ENCODE measurements at places on chromosomes 6 and 20.

DNA sequence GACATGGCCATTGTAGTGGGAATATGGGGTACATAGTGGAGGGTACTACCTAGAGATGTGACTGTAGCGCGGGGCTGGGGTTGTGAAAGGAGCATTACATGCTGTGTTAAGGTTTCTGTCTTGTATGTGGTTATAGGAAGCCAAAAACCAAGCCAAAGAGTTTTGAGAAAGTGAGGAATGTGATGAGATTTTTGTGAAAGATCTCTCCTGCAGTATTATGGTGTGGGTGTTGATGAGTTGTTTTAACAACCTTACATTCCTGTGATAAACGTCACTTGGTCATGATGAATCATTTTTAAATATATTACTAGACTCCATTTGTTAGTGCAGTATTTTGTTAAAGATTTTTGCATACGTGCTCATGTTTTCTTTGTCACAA is 48.9 kb downstream of the ZFAND3 start:
- DNase-seq = no peak

GRCh38 chr6:67535946-67536345 is 1099.1 kb upstream of the ADGRB3 start:
- no peak for DNase-seq

- DNase-seq = no peak
Observed at GRCh38 chr6:161318456-161318855, 44.6 kb upstream of the AGPAT4 start.

DNA sequence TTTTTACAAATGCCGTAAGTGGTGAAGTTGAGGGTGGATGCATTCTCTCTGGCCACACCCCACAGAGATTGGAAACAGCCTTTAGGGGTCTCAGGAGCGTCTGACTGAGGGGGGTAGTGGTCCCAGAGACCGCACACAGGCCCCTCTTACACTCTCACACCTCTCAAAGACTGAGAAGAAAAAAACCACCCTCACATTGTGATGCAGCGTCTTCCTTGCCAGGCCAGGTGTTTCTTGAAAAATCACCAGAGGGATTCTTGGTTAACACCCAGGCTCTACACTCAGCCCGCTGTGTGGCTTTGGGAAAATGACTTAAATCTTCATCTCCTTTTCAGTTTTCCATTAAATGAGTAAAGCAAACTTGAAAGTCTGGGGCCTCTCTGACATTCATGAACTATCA is 115.8 kb upstream of the SPTLC3 start:
- DNase-seq = no peak

DNA sequence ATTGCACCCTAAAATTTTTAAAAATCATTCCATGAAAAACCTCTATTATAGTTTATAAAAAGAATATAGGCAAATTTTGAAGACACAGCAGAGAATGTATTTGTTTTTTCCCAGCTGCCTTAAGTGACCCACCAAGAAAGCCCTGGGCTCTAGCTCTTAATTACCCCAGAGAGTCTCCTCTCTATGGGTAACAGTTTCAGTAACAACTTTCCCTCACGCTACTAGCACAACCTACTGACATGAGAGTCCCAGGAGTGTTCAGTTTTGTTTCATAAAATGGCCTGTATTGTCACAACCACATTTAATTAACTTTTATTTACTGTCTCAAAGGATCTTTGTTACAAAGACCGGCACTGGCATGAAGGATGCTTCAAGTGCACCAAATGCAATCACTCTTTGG is 41.5 kb downstream of the FHL5 start:
- DNase-seq = peak; percentile 87

DNA sequence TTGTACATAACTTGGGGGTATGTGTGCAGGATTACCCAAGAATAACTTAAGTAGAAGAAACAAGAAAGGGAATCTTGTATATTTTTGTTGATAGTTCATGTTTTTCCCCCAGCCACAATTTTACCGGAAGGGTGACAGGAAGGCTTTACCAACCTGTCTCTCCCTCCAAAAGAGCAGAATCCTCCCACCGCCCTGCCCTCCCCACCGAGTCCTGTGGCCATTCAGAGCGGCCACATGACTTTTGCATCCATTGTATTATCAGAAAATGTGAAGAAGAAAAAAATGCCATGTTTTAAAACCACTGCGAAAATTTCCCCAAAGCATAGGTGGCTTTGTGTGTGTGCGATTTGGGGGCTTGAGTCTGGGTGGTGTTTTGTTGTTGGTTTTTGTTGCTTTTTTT is 22.0 kb downstream of the PRDM1 start:
- no peak for DNase-seq

DNA sequence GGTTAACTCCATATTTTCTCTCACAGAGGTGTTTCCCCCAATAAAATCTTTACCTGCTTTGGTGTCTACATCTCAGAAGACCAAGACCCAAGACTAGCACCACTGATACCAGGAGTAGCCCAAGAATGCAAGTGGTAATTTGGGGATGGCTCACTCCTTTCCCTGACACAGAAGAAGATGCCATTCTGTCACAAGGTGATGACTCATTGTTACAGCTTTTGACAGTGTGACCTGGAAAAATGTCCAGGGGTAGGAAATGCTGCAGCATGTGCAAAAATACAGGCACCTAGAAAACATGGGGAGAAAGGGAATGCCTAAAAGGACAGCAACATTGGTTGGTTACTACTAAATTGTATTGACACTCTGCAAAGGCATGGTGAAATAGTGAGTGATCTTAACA is 254.0 kb upstream of the GJE1 start:
- no peak for DNase-seq

DNA sequence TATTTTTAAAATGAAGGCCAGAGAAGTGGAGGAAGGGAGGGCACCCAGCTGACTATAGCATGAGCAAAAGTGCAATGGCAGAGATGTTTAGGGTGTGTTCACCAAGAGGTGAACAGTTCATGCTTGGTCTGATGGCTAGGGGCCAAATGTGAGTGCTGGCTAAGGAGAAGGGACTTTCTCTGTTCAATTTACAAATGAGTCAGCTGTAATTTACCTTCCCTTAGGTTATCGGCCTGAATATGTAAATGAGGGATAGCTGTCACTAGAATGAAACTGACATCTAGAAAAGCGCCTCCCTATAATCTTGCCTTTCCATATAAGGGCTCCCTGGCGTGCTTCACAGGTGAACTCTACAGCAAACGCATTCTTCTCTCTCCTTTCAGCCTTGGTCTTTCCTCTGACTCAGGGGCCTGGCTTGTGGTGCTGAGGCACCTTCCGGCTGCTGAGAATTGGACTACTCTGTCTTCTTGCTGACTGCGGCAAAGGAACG is 114.7 kb upstream of the BACH2 start:
- DNase-seq = no peak

Data from DMS79 (cell line).